ENCODE measurements at places on chromosomes 5 and 9. TPM values are rescaled to one million over a fixed set of nuclear protein-coding genes. Genes with fewer than 3 reads are reported as not detected.

The ANKRD34B gene
- not detected for polyA plus RNA-seq

The PDLIM4 gene
- 58.9 TPM for polyA plus RNA-seq

The FCHO2 gene
- 33.7 TPM for polyA plus RNA-seq

The C5orf22 gene
- polyA plus RNA-seq = 5.9 TPM

The CDH18 gene
- polyA plus RNA-seq = not detected

The NPR2 gene
- 3.8 TPM for polyA plus RNA-seq

The ANKDD1B gene
- 0.92 TPM for polyA plus RNA-seq

The SLC34A1 gene
- polyA plus RNA-seq = 0.49 TPM

The CBY3 gene
- 0.12 TPM for polyA plus RNA-seq

The TMEM252 gene
- polyA plus RNA-seq = not detected

The ECSCR gene
- 3.1 TPM for polyA plus RNA-seq

The UBE2QL1 gene
- polyA plus RNA-seq = 0.53 TPM

The ZNF462 gene
- 5.8 TPM for polyA plus RNA-seq

The NR3C1 gene
- 8.6 TPM for polyA plus RNA-seq

The PCDHB12 gene
- 0.08 TPM for polyA plus RNA-seq

The MYMK gene
- polyA plus RNA-seq = not detected

The PGM5 gene
- 5.3 TPM for polyA plus RNA-seq

The FCN2 gene
- polyA plus RNA-seq = 0.04 TPM

The SLCO4C1 gene
- 0.04 TPM for polyA plus RNA-seq

The MYOZ3 gene
- polyA plus RNA-seq = 0.05 TPM

The DIPK1B gene
- polyA plus RNA-seq = 1.6 TPM

The SPAAR gene
- polyA plus RNA-seq = 0.29 TPM

The HSPB3 gene
- polyA plus RNA-seq = 3.5 TPM

The PPP2R2B gene
- polyA plus RNA-seq = 0.92 TPM

The DCP2 gene
- 4.7 TPM for polyA plus RNA-seq

The MLANA gene
- polyA plus RNA-seq = not detected

The MCC gene
- 8.3 TPM for polyA plus RNA-seq

The ADRA1B gene
- polyA plus RNA-seq = 0.04 TPM

The BARHL1 gene
- polyA plus RNA-seq = not detected

The RALGPS1 gene
- polyA plus RNA-seq = 6.4 TPM

The PCDHB13 gene
- 0.29 TPM for polyA plus RNA-seq

The SLC34A3 gene
- 1.3 TPM for polyA plus RNA-seq

The SLC25A2 gene
- polyA plus RNA-seq = 0.05 TPM

The RXRA gene
- 63.4 TPM for polyA plus RNA-seq

The TRAF1 gene
- polyA plus RNA-seq = 6.1 TPM

The CCNI2 gene
- polyA plus RNA-seq = 0.05 TPM

The TMEM203 gene
- 21.6 TPM for polyA plus RNA-seq

The CDH9 gene
- not detected for polyA plus RNA-seq

The INSL6 gene
- not detected for polyA plus RNA-seq

The IDNK gene
- polyA plus RNA-seq = 8.1 TPM

The FOXI1 gene
- not detected for polyA plus RNA-seq

The SLC6A18 gene
- polyA plus RNA-seq = not detected

The TICAM2 gene
- 0.69 TPM for polyA plus RNA-seq

The SPATA31D4 gene
- not detected for polyA plus RNA-seq

The CD72 gene
- polyA plus RNA-seq = 0.29 TPM

The OR1J2 gene
- polyA plus RNA-seq = not detected

The HMMR gene
- polyA plus RNA-seq = 2.1 TPM

The CPLANE1 gene
- polyA plus RNA-seq = 1.5 TPM
